ENCODE measurements at places on chromosomes 1 and 21. TPM values are rescaled to one million over a fixed set of nuclear protein-coding genes. Genes with fewer than 3 reads are reported as not detected.

ZSWIM5 gene
- 0.39 TPM for total RNA-seq

AMY2B gene
- 6.4 TPM for total RNA-seq

HAO2 gene
- not detected for total RNA-seq

PTAFR gene
- total RNA-seq, result not detected

SPRR1B gene
- not detected for total RNA-seq

BOLA1 gene
- 29.7 TPM for total RNA-seq

WNT3A gene
- not detected for total RNA-seq

AGT gene
- 4.8 TPM for total RNA-seq

ERICH3 gene
- total RNA-seq, result not detected

FCRL4 gene
- total RNA-seq, result not detected

LIN28A gene
- total RNA-seq, result not detected

TMPRSS2 gene
- not detected for total RNA-seq
